ENCODE measurements at places on chromosomes 1 and 21.
A peak's percentile ranks its signal among the peaks of the same experiment; 100 is the strongest.

GRCh38 chr21:37654596-37654995 is 261.7 kb downstream of the KCNJ6 start:
- DNase-seq: no peak

DNA sequence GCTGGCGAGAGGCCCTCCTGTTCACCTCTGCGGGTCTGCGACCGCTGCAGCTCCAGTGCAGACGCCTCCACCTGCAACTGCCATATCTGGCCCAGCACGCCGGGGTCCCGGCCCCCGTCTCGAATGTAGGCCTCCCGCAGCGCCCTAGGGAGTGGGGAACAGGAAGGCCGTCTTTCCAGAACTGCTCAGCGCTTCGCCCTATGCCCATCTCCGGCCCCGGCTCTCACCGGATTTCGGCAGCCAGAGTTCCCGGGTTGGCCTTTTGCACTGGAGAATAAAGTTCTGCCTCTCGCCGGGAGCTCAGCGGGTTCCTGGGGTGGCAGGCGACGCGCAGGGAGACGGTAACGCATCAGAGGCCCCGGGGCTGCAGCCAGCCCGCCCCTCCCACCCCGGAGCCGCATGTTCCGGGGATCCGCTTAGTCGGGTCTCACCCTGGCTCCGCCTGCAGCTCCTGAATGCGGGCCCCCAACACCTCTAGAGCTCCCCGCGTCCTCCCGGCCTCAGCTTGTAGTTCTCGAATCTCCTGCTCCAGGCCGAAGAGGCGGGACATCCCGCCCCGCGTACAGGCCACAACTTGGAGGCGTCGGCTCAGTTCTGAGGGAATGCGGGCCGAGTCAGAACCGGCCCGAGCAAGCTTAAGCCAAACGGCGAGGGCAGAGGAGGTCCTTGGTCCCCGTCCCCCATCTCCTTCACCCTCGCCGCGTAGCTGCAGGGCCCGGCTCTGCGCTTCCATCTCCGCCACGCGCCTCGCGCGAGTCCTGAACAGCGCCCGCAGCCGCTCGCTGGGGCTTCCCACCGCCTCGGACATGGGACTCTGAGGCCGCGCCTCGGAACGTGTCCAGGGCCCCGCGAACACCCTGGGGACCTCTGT is 1.1 kb downstream of the CCDC17 start:
- no peak for DNase-seq

DNA sequence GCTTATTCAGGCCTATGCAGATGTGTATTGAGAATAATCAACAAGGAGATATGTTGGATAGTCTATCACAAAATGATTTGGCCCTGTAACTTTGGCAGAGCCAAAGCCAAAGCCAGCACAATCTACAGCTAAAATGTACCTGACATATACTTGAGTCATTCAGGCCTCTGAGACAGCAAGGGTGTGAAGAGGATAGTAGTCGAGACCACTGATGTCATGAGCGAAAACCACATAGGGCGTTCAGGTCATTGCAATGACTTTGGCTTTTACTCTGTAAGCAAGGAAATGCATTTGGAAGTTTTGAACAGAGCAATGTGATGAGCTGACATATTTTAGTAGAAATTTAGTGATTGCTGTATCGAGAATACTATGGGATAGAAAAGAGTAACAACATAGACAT is 579.6 kb downstream of the AMY1C start:
- DNase-seq: no peak

GRCh38 chr1:190429141-190429540 is 48.5 kb downstream of the BRINP3 start:
- no peak for DNase-seq

GRCh38 chr1:26190373-26190987 is at the start of gene CATSPER4:
Gene CATSPER4 (plus strand): TSS chr1:26190602. CDS start chr1:26190628, 26 bp downstream.
- peak; percentile 76 for DNase-seq

DNA sequence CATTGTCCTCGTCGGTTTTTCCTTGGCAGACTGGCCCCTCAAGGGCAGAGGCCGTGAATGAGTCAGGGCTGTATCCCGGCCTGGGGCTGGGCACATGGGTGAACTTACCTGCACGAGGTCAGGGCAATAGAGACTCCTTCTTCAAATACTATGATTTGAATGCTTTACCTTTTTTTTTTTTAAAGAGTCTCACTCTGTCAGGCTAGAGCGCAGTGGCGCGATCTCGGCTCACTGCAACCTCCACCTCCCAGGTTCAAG is 5.0 kb downstream of the LAPTM5 start:
- DNase-seq: no peak

DNA sequence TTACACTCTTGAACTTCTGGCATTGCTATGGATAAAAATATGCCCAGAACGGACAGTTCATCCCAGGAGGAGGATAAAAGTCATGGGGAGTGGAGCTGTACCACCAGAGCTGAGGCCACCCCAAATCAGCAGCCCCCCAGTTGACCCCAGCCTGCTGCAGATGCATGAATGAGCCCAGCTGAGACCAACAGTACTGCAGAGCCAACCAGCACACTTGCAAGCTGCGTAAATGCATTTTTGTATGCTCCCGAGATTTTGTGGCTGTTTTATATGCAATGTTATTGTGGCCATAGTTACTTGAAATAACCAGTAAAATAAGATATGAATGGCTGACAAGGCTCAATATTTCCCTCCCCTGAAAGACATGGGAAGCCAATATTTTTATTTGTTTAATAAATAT is 264.6 kb downstream of the DUSP10 start:
- no peak for DNase-seq

GRCh38 chr21:35314857-35315582 is 265.9 kb upstream of the RUNX1 start:
- no peak for DNase-seq

DNA sequence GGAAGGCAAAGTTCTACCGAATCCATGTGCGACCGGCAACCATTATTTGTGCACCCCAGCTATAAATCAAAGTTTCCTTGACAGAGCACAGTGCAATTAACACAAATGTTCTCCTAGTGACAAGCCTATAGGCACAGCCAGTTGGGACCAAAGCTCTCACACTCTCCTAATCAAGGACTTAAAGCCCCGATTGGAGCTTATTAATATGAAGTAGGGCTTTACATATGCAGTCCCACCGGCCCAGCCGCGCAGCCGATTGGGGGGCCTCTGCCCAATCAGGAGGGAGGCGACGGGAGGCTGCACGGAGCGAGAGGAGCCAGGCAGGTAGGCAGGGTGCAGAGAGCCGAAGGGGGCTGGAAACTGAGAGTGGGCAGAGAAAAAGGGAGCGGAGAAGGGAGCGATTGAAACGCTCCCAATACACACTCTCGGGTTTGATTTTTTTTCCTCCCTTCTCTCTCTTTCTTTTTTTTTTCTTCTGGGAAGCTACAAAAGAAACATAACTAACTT is at the start of gene ESRRG:
ESRRG (minus strand) TSS at position 156 of the 507 bp plus-strand sequence; CDS start at position 26, 130 bp downstream.
- DNase-seq: peak; percentile 52

GRCh38 chr21:45856906-45857305 is 124.7 kb upstream of the COL6A1 start:
- DNase-seq: no peak

DNA sequence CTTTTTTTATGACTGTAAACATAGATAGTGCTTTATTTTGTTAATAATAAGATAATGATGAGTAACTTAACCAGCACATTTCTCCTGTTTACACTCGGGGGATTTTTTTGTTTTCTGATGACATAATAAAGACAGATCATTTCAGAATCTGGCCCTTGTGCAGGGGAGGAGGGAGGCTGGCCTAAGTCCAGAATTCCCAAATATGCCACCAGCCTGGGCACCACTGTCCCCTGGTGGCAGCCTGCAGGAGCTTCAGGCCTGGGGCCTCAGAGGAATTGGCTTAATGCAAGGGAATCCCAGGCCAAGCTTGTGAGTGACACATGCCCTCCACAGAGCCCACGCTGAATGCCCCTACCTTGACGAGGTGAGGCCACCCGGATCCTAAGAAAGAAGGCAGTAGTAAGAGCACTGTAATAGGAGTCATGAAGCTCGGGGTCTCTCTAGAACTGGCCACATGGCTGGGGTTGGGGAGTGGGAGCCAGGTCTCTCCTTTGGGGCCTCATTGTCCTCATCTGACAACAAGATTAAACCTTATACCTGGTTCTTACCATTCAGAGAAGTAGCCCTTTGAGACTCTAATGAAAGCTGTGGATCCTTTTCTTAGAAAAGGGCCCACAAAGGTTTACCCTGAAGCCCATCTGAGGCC is 24.1 kb downstream of the ETNK2 start:
- DNase-seq: peak; percentile 74

DNA sequence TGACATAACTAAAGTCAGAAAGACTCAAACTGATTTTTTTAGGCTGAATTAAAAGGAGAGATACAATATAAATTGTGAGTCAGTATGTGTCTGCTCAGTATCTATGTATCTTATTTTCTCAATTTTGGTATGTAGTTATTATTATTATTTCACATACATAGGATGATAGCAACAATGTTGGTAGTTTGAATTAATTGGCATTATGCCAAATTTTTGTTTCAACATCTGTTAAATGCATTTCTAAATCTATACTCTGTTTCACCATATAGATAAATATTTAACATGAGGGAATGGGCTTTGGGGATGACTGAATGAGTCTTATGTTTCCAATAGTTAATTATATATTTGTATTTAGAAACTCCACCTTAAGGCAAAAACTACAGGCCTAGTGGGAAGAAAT is 12.6 kb upstream of the HMCN1 start:
- DNase-seq: no peak

GRCh38 chr1:201742955-201743805 is 85.8 kb upstream of the IPO9 start:
- no peak for DNase-seq

GRCh38 chr1:183278739-183279591 is 92.9 kb downstream of the LAMC2 start:
- peak; percentile 58 for DNase-seq

- peak; percentile 84 for DNase-seq
These were observed 176.5 kb downstream of the HIVEP3 start for GRCh38 chr1:41742219-41742618.

DNA sequence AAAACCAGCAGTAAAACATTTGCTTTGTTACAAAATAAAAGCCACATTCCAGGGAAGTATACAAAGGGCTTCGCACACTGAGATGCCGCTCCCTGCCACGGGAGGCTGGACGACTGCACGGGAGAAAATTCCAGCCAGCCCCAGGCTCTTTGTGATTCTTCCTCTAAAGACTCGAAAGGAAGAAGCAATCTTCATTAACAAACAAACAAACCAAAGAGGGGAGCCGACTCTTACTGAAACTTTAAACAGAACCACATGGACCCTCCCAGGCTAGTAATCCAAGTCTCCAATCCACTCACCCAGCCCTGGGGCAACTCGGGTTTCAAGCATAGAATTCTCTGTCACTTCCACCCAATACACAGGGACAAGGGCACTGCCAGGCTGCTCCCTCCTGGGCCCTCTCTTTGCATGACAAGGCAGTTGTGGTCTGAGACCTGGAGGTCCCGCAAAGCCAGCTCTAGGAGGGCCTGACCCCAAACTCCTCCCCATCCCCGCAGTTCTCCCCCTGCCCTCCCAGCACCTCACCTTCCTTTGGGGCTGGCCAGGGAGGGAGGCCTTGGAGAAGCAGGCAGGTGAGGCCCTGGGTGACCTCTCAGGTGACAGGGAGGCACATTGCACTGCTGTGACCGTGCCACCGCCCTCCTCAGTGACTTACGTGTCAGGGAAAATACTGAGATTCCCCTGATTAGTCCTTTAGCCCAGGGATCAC is 26.6 kb upstream of the COL18A1 start:
- peak; percentile 74 for DNase-seq

- no peak for DNase-seq
These were observed 106.0 kb upstream of the TIAM1 start for GRCh38 chr21:31449921-31450535.

DNA sequence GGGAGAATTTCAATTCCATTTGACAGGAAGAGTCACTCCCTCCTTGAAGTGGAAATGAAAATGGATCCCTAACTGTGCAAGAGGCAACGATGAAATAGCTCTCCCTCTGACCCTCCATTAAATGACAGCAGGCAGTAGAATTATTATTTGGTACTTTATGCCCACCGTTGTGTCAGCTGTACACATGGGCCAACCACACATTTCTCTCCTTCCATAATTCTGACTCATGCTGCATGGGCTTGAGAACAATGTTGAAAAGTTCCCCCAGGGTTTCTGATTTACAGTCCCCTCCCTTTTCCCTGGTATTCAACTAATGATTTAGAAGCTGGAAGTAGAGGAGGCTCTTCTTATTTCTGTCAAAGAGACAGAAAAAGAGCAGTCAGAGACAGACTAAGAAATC is 103.5 kb downstream of the RGS7 start:
- no peak for DNase-seq

GRCh38 chr1:228900886-228901392 is 165.7 kb downstream of the RHOU start:
- DNase-seq: no peak

GRCh38 chr21:42673633-42674328 is 20.4 kb downstream of the PDE9A start:
- no peak for DNase-seq

DNA sequence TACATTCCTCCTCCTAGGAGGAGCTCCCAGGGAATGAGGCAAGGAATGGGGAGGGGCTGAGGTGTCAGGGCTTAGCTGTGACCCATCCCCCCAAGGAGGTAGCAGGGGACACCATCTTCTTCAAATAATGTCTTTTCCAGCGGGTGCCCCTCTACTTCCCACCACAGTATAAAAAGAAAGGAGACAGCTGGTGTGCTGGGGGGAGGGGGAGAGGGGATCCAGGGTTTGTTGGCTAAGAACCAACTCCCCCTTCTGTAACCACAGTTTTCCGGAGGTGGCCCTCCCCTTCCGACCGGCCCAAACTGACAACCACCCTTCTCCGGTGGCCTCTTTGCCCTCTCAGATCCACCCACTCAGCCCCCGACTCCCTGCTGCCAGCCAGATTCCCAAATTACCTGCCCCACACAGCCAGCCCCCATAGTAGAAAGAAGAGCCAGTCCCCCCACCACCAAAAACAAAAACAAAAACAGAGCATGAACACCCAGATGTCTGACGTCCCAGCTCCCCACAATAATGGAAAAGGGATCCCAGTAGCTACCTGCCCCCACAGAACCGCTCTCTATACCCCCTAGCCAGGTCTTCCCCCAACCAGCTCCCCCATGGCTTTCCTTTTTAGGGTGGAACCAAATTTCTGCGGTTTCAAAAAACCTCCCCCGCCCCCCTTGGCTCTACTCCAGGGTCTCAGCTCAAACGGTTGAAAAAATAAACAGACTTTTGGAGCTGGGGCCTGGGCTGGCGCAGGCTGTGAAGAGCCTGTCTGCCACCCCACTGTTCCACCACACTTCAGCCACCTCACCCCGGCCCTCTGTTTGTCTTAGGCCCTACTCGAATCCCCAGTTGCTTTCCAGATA is 2.1 kb downstream of the ARHGEF2 start:
- DNase-seq: no peak

- DNase-seq: no peak
These were observed 102.0 kb downstream of the LHX9 start for GRCh38 chr1:198019126-198019525.

DNA sequence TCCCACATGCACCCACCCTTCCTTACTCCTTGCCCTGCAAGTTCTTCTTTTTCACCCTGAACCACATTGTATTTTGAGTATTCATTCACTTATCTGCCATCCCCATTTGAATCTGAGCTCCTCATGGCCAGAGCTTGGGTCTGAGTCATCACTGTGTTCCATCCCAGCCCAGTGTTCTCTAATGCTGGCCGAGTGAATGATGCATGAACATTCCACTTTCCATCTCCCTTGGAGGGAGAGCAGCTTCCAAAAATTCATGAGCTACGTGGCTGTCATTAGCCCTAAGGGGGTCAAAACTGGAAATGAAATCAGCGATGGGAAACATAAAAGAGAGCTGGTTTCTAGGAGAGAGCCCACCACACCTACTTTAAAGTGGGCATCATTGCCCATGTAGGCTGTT is 187.0 kb upstream of the USP24 start:
- DNase-seq: peak; percentile 4

- DNase-seq: no peak
These were observed 4.7 kb upstream of the PTPN22 start for GRCh38 chr1:113876176-113876575.

GRCh38 chr1:8133190-8133589 is 107.1 kb upstream of the ERRFI1 start:
- DNase-seq: no peak

All from kidney glomerular epithelial cell (primary cell).